ENCODE measurements at places on chromosomes 16 and 17. TPM values are rescaled to one million over a fixed set of nuclear protein-coding genes. Genes with fewer than 3 reads are reported as not detected.

Gene KRT36
- total RNA-seq = not detected

Gene SLC16A11
- total RNA-seq = 1.7 TPM

Gene CD300LF
- total RNA-seq = 0.62 TPM

Gene TP53TG3F
- not detected for total RNA-seq

Gene GPR142
- not detected for total RNA-seq

DNA sequence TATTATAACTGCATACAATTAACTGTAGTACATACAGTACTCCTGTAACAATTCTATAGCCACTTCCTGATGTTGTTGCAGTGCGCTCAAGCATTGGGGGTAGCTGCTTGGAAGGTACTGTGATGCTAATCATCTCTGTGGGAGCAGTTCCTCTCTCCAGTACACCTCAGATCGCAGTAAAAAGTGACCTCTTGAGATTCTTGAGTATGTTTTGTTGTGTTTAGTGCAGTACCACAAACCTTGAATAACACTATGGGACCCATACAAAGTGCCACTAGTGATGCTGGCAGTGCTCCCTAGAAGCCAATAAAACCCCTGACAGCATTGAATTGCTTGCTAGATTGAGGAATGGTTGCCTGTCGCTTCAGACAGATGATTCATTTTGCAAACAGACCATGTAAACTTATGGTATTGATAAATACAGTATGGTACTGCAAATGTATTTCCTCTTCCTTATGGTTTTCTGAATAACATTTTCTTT, 193.0 kb downstream of the SPECC1 start:
- no peak for DNase-seq

- no peak for DNase-seq
These were observed 151.9 kb upstream of the IRX3 start for GRCh38 chr16:54438469-54438868.

- no peak for DNase-seq
These were observed 474.4 kb downstream of the SLC39A11 start for GRCh38 chr17:72618001-72618509.

- DNase-seq = no peak
These were observed 106.8 kb upstream of the CHMP6 start for GRCh38 chr17:80884811-80885210.

DNA sequence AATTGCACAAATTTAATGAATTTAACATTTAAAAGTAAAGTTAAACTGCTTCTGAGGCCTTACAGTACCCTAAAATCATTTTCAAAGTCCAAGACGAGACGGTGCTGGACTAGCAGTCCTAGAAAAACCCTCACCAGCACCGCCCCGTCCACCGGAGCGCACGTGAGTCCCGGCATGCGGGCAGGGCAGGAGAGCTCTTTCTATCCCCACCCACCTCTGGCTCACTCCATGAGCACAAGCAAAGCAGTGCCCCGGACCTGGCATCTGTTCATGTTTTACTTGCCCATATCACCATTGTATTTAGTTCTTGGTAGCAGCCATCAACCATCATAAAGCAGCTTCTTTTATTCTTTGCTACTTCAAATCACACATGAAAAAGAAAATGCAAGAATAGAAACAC, 41.7 kb downstream of the ANKRD11 start:
- no peak for DNase-seq

- DNase-seq = no peak
These were observed 2.9 kb upstream of the ZSCAN10 start for GRCh38 chr16:3101841-3102470.

- no peak for DNase-seq
These were observed 69.9 kb downstream of the TBC1D16 start for GRCh38 chr17:79965806-79966205.

DNA sequence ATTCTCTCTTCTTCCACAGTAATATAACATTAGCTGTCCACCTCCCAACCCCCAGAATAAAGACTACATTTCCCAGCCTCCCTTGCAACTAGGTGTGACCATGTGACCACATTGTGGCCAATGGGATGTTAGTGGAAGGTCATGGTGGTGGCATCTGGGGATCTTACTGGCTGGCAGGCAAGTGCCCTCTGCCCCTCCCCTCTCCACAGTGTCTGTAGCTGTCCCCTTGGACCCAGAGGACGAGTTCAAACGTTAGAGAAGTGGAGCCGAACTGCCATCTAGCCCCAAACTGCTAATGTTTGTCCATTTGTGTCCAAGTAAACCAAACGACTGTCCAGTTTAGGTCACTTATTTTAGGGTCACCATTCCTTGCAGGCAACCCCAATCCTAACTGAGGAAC, 26.6 kb upstream of the KCNG4 start:
- DNase-seq = no peak

- DNase-seq = no peak
These were observed 395.3 kb downstream of the HS3ST4 start for GRCh38 chr16:26087091-26087490.

GRCh38 chr17:50850640-50851039, 15.3 kb downstream of the WFIKKN2 start:
- DNase-seq = no peak

DNA sequence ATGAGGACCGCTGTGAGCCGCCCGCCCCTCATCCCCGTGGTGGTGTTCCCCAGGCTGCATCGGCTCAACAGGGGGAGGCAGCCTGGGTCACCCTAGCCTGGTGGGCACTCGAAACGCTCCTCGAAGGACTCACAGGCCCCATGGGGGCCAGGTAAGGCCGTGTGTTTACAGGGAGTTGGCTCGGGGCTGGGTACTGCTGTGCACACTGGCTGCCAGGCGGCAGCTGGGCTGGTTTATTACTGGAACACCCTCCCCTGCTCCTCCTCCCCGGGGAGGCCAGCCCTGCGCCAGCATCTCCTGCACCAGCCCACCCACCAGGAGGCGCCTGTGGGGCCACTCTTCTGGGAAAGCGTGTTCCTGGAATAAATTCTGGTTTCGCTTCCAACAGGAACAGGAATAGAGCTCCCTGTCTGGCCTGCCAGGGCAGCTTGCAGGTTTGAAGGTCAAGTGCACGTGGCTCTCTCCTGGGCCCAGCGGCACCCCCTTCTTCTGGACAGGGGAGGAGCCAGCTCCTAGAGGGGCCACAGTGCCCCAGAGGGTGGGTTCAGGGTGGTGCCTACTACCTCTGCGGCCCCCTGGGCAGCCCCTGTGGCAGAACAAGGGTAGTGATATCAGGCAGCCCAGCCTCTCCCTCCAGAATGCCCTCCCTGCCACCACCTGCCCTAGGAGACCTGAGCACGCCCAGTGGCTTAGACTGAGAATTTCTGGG, 11.3 kb downstream of the MCRIP1 start:
- no peak for DNase-seq

- DNase-seq = no peak
These were observed 885 bp upstream of the SLC35B1 start for GRCh38 chr17:49708515-49709183.

All from naive thymus-derived CD4-positive, alpha-beta T cell (primary cell).